Hematopoietic multipotent progenitor cell (in vitro differentiated cells): ENCODE measurements at places on chromosomes 7 and 10. TPM values are rescaled to one million over a fixed set of nuclear protein-coding genes. Genes with fewer than 3 reads are reported as not detected.

DNA sequence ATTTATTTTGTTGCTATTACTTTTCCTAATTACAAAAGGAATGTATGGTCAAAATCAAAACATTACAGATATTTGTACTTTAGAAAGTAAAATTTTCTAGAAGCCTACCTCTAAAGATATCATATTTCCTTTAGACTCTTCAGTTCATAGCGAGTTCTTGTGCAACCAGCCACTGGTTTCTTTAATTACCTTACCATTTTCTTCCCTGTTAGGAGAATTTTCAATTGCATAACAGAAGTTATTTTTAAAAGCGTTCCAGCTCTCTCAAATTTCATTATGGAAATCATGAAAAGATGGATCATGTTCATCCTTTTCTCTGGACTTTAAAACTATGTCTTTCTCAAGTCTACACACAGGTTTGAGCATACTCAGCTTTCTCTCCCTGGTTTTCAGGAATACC lies 5.0 kb upstream of the TRUB1 start:
- DNase-seq, result no peak

GRCh38 chr10:66837335-66837734 lies 88.5 kb upstream of the LRRTM3 start:
- DNase-seq, result no peak

- DNase-seq, result no peak
These were observed 8.7 kb upstream of the POLD2 start for GRCh38 chr7:44132039-44132438.

- DNase-seq, result no peak
These were observed 17.5 kb upstream of the ENO4 start for GRCh38 chr10:116831790-116832189.

DNA sequence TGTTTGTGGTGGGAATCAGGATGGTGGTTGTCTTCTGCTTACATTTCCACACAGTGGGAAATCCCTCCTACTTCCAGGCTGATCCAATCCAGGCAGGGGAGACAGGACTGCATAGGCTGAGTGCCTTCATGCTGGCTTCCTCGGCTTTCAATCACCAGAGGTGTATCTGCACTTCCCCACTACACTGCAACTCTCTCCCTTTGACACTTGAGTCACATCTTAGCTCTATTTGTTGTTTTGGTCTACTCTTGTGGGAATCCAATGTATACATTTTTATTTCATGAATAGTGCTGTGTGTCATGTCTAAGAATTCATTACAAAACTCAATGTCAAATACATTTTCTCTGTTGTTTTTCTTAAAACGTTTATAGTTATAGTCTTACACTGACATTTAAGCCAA lies 735.6 kb downstream of the XPNPEP1 start:
- DNase-seq, result no peak

- DNase-seq, result no peak
These were observed 4.2 kb upstream of the ACSL5 start for GRCh38 chr10:112369495-112370423.

DNA sequence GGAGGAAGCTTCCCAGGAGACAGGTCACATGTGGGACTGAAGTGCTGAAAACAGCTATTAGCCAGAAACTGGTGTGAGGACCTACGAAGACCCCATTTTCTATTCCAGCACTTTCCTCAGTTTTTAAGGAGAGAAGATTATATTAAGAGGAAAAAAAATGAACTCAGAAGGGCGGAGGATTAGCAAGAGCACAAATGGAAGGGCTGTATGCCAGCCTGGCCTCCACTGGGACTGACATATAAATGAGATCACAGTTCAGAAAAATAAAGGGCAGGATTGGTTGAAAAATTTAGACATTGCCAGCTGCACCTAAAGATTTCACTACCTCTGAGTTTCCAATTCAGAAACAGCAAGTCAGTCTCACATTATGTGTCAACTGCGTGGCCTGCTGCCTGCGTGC lies 53.0 kb downstream of the GSDME start:
- no peak for DNase-seq

DNA sequence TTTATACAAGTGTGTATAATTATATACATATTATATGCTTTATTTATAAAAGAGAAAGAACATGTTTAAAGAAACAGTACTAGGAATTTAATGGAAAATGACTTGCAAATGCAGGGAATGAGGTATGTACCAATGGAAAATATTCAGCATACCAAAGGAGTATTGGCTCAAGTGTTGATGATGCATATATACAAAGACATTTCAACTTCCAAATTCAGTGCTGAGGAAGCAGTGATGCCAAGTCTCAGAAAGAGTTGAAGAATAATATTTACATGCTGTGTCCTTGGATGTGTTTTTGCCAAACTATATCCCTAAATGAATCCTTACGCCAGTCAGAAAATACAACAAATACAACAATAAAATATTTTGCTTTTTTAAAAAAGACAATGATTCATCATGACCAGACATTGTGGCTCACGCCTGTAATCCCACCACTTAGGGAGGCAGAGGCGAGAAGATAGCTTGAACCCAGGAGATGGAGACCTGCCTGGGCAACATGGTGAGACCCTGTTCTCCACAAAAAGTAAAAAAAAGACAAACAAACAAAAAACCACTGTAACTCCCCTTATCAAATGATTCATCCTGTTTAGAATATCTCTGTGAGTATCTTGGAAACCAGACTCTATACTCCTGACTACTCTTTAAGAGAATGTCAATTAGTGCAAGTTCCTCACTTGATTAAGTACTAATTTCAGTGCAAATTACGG lies 157.2 kb downstream of the CHRM2 start:
- DNase-seq, result no peak

DNA sequence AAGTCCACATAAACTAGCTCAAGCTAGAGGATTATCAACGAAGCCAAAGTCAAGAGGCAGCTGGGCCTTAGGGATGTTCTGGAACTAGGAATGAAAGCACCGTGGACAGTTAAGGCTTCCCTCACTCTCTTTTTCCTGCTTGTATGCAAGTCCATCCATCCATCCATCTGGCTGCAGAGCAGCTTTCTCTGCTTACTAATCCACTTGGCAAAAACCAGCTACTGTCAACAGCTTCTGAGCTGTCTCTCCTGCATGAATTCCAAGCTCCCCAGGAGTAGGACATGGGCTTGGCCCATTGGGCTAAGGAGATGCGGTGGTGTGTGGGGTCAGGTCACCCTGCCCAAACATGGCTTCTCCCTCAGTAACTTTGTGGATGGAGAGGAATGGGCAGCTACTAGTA lies 66.2 kb downstream of the NAMPT start:
- DNase-seq, result no peak

GRCh38 chr10:101602761-101603398 lies 14.8 kb downstream of the DPCD start:
- peak; percentile 89 for DNase-seq

GRCh38 chr7:85573844-85574243 lies 387.0 kb upstream of the SEMA3D start:
- DNase-seq, result peak; percentile 55

DNA sequence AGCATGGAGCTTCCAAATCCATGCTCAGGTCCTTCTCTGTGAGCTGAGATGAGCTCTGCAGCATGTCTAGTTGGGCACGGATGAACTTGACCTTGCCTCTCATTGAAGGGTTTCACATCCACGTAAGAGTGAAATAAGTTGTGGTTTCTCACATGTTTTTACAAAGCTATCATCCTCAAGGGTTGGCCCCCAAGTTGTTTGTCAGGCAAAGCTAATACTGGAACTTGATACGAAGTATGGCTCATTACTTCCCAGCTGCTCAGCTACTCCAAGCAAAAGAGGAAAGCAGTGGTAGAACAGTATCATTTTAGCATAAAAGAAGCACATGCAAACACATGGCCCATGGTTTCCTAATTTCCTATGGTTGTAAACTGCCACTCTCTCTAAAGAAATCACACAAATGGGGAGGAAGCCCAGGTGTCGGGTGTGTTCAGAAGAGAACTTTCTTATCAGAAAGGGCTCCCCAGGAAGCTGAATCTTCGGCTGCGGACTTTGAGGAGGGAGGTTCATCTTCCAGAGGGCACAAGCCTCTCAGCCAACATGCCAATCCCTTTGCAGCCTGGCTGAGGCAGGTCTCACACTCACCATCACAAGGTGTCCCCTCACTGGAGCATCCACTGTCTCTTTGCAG lies 45.3 kb downstream of the PDLIM1 start:
- no peak for DNase-seq

DNA sequence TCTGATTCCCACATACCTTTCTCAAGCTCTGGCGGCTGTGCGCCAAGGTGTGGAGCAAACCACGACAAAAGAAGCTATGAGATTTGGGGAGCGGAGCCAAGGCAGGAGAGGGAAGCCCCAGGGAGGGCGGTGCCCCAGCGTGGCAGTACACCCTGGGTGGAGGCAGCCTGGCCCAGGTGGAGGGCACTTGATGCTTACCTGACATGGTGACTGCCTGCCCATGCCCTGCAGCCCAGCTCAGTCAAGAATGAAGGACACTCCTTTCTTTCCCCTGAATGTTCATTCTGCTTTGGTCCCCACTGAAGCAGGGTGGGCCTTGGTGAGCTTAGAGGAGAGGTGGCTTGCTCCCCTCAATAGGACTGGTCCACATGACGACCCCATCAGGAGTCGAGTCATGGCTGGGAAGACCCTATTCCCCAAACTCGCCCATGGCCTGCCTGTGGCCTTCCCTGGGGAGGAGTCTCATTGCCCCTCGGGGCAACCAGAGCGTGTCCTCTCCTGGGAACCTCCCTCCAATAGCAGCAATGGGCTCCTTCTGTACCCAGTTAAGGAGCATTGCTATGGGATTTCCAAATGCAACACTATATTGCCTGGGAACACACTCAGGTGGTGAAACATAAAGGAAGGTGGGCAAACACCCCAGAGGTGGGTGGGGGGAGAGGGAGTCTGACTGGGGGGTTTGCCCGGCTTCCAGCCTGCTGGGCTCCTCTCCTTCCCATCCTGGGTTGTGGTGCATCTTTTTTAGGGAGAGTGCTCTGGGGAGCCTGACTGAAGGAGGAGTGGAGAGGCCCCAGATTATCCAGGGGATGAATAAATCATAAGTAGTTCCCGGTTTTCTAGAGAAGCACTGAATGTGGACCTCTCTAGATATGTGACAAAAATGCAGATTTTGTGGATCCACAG lies 22.7 kb downstream of the RAMP3 start:
- no peak for DNase-seq

- DNase-seq, result no peak
These were observed 149.8 kb downstream of the TAX1BP1 start for GRCh38 chr7:27889800-27890199.

DNA sequence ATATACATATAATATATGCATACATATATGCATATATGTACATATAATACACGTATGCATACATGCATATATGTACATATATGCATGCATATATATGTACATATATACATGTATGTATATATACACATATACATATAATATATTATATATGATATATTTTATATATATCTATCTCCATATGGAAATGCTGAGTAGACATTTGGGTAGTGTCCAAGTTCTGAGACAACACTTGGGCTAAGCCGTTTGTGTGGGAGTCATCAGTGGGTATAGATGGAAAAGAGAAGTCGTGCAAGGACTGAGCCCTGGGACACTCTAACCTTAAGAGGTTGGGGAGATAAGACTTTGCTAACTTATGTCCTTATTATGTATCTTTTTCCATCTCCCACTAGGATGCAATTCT lies 165.2 kb upstream of the PODXL start:
- DNase-seq, result no peak

GRCh38 chr7:98841179-98841997 lies 28.4 kb downstream of the TMEM130 start:
- DNase-seq, result peak; percentile 46

GRCh38 chr10:81873932-81874816 lies 820 bp upstream of the NRG3 start:
- no peak for DNase-seq

DNA sequence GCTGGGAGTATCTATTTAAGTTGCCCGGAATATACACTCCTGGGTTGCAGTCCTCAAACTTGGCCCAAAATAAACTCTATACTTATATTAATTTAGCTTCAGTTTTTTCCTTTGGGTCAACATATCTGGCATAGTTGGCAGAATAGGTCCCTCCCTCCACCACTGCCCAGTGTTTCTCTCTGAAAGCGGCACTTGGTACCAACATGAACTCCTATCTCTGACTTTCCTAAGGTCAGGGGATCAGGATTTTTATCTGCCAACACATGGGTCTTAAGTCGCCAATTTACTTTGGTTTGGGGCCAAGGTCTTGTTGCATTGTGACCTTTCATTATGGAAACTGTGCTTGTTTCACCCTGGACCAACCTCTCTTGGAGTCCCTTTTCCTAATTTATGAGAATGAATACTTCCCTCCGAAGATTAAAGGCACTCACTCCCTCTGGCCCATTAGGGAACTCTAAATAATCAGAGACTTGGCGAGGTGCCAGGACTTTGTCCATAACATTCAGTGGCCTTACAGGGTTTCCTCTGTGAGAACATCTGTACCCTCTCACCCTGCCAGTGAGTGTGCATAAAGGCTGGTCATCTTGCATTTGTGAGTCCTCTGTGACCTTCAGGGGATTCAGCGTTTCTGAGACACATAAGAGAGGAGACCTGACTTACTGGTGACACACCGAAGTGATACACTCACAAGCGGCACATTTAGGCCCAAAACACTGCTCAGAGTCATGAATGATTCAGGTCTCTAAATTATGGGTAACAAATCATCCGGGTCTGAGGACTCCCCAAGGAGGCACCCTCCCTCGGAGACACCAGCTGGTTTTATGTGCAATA lies 19.7 kb upstream of the FKBP9 start:
- no peak for DNase-seq

DNA sequence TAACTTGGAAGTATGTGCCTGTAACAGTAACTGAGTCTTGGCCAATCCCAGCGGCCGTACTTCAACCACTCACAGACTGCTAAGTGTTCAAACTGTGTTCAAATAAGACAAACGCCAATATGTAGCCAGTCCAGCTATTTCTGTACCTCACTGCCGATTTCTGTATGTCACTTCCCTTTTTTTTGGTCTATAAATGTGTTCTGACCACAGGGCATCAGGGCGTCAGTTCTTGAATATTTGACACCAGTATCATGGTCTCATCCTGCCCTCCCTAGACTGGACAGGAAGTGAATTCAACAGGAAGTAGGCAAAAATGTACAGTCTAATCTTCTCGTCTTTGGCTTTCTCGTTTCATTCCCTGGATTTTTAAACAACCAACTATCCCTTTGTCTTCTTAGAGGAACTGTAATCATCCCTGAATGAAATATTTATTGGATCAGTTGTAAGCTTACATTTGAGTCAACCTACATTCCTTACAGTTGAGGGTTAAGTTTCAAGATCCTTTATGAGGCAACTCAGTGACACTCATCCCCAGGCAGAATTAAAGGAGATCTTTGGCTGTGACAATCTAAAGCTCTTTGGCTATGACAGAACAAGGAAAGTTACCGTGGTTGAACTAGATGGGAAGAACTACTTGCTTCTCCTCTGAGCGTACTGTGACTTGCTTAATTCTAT lies 232.7 kb downstream of the NSUN6 start:
- DNase-seq, result no peak

Gene HELLS
- 29.6 TPM for total RNA-seq

Gene ITGA8
- total RNA-seq, result not detected

Gene NCF1
- 2.2 TPM for total RNA-seq

Gene PGAM2
- total RNA-seq, result 0.81 TPM

Gene LEP
- under 0.01 TPM for total RNA-seq

Gene AKR1C8
- total RNA-seq, result under 0.01 TPM

Gene CALHM1
- not detected for total RNA-seq

Gene RADIL
- total RNA-seq, result 0.27 TPM

Gene GTF2IRD1
- total RNA-seq, result 1.1 TPM
